ENCODE measurements at places on chromosomes 2 and 18.

GRCh38 chr18:44807766-44808165 lies 127.1 kb downstream of the SETBP1 start:
- DNase-seq, result no peak

- no peak for DNase-seq
Measured at GRCh38 chr2:168999668-169000213, 31.4 kb downstream of the ABCB11 start.

DNA sequence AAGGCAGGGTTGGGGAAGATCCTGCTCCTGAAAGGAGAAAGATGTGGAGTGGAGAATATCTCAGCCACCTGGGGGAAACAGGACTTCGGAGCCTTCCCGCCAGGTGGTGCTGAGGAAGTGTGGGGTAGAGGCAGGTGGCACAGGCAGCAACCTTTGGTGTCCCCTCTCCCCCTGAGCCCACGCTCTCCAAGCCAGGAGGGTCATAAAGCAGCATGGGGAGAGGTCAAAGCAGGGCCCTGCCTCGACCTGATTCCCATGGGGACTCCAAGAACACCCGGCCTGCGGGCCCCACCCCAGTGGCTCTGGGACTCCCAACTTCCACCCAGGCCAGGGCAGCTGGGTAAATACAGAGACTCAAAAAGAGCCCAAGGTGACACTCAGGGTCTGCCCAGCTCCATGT lies 54.3 kb upstream of the SLC66A3 start:
- DNase-seq, result no peak

- no peak for DNase-seq
Measured at GRCh38 chr2:225293638-225294037, 105.9 kb upstream of the NYAP2 start.

Data from stimulated activated CD8-positive, alpha-beta memory T cell treated with anti-CD3 and anti-CD28 coated beads, Interleukin-12 subunit alpha, Interleukin-12 subunit beta, amount 100 ng/mL, for 1 hour (primary cell).